Left forelimb (tissue), 1 donor: ENCODE measurements at places on chromosomes 16 and 17.

DNA sequence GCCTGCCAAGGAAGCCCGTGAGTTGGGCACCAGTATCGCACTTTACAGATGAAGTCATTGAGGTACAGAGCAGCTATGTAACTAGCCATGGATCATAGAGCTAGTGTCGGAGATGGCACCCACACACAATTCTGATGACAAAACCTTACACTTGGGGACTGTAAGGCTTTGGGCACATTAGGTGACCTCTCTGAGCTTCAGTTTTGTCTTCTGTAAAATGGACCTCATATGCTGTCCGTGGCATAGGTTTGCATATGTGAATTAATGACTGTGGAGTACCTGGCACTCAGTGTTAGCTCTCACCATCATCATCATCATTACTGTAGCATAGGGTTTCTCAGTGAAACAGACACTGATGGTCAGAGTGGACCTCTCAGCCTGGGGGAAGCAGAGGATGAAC lies 50.3 kb downstream of the CMIP start:
- no peak for DNase-seq

GRCh38 chr16:68253721-68254120 lies 8.5 kb downstream of the PLA2G15 start:
- DNase-seq = no peak

GRCh38 chr17:13024016-13024415 lies 6.2 kb upstream of the ELAC2 start:
- DNase-seq = no peak

GRCh38 chr16:50251375-50252081 lies 14.8 kb upstream of the ADCY7 start:
- DNase-seq = no peak

DNA sequence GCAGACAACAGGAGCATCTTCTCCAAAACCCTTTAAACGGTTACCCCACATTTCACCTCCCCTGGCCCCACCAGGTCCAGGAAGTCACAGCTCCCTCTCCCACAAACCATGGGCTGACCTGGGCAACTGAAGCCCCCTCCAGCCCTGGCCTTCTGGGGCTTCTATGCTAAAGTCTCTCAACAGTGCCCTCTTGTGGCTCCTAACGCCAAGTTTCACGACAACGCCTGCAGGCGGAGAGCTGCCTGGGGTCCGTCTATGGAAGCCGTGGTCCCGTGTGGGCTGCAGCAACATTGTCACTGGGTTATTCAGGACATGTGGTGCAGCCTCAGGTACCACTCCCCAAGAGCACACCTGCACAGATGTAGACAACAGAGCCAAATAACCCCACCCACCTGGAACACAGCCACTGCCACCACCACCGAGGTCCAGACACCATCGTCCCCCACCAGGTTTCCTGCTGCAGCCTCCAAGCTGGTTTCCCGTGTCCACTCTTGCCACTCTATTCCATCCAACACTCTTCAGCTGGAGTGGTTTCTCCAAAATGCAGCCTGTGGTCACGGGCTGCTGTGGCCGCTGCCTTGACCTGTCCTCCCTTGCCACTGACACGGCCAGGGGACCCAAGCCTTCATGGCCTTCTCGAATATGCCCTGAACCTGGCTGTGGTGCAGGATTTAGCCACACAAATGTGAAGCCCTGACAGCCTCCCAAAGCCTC lies 19.1 kb downstream of the C16orf95 start:
- DNase-seq = no peak

DNA sequence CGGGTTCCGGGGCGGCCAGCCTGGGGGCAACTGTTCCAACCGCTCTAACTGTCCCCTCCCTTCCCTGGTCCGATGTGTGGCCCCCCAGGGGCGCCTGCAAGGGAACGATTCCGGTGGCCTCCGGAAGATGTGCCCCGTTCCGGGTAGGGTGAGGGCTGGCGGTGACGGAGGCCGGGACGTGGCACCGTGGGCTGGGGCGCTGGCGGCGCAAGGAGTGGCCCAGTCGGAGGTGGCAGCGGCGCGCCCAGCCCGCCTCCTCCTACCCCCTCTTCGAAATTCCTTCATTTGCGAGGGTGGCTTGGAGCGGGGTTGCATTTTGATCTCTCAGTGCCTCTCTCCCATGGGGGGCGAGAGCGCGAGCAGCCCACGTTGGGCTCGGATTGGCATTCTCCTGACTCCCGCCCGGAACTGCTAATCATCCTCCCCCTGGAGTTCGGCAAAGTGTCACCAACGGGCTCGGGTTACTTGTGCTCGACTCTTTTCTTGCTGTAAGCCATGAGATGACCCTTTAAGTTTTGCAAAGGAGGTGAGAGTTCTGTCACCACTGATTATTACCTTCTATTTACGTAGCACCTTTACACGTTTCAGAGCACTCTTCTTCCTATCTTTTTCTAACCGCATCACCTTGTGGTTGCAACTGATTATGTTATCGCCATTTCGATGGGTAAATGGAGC lies 622 bp downstream of the NDEL1 start:
- peak; percentile 78 for DNase-seq

DNA sequence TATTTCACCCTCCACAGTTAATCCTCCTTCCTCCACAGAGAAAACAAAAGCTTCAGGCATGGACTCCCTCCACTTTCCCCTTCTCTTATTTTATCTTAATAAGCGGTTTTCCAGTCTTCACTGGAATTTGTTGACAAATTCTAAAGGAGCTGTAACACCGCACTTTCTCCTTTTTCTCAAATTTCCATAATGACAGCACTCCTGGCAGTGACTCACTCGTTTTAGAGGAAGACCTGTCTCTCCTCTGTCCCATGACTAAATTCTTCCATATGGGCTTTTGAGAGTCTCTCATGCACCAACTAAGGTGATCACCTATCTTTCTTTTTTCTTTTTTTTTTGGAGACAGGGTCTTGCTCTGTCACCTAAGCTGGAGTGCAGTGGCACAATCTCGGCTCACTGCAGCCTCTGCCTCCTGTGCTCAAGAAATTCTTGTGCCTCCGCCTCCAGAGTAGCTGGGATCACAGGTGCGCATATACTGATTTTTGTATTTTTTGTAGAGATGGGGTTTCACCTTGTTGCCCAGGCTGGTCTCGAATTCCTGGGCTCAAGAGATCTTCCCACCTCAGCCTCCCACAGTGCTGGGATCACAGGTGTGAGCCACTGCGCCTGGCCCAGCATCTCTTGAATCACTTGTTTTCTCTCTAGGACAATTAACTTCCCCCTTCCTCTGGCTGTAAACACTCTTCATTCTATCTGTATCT lies 7.7 kb downstream of the ITGAM start:
- DNase-seq = no peak

DNA sequence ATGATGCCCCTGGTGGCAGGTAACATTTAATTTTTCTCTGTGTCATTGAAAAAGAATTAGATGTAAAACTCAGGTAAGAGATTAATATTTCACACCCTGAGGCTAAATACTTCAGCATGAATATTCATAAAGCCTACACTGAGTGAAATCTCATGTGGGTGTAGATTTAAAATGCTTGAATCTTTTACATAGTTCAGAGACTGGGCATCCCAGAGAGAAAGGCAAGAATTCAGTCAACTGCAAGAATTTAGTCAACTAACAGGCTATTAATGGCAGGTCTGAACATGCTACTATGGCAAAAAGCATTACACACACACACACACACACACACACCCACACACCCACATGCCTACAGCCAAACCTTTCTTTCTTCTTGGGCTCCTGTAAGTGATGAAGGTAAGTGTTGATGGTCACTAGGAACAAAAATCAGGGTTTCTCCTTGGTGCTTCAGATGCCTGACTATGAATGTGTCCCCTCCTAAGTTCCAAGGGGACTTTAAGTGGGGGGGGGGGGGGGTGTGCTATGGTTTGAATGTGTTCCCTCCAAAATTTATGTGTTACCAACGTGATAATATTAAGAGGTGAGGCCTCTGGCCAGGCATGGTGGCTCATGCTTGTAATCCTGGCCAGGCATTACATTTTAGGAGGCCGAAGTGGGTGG lies 63.7 kb upstream of the PSMD7 start:
- DNase-seq = no peak

DNA sequence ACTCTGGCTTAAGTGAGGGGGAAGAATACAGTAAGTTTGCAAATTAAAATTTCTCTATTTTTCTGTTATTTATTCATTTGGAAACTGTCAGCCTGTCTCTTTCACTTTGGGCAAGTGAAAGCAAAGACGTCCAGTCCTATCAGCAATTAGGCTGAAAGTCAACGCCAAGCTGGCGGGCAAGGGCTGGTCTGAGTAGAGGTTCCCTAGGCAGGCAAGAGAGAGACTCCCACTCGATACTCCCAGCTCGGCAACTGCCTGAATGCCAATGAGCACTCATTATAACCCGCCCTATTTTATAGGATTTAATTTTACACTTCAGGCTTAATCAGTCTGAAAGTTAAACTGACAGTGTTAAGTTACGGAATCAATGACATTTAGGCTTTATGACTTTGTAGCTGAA lies 14.3 kb upstream of the SLC38A8 start:
- DNase-seq = no peak

DNA sequence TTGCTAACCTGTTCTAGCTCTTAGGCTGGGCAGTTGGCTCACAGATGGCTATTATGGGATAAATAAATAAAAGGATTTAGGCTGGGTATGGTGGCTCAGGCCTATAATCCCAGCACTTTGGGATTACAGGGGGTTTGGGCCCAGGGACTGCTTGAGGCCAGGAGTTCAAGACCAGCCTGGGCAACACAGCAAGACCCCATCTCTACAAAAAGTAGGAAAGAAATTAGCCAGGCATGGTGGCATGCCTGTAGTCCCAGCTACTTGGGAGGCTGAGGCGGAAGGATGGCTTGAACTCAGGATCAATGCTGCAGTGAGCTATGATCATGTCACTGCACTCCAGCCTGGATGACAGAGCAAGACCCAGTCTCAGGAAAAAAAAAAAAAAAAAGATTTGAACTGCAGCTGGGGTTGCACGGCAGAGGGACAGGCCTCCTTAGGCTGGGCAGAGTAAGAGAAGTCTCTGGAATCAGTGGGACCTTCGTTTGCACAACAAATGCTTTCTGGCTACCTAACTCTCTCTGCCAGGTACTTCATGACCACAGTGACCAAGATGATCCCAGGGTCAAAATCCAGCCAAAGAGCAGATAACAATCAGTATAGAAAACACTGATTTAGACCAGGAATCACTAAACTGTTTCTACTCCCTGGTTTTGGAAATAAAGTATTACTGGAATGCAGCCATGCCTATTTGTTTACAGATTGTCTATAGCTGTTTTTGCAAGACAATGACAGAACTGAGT lies 6.8 kb downstream of the RUSF1 start:
- DNase-seq = no peak

DNA sequence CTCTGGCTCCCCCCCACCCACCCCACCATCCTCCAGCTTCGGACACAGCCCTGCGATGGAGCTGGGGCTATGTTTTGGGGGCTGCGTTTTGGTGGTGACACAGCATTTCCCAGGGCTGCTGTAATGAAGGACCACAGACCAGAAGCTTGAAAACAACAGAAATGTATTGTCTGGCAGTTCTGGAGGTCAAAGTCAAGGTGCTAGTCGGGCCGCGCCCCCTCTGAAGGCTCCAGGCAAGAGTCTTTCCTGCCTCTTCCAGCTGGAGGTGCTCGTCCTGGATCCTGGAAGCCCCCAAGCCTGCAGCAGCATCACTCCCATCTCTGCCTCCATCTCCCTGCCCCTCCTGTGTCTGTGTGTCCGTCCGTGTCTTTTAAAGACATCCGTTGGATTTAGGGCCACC lies 50.8 kb downstream of the TBC1D16 start:
- DNase-seq = no peak

DNA sequence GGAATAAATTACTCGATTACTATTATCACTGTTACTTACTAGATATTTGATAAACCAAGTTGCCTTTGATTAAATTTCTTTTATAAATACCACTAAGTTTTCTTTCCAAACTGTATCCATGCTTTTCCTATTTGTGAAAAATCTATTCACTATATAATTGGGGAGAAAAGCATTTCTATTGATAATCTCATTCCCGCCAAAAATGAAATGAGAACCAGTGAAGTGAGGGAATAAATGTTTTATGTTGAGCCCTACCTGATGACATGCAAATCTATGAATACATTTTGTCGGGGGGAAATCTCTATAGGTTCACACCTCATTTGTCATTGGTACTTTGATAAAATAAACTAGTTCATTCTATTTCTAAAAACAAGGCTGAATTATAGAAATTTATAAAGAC lies 15.7 kb downstream of the BRIP1 start:
- no peak for DNase-seq

GRCh38 chr17:30821871-30822723 lies 2.4 kb downstream of the CRLF3 start:
- DNase-seq = no peak

GRCh38 chr16:46629331-46630219 lies 8.4 kb upstream of the SHCBP1 start:
- DNase-seq = no peak

- DNase-seq = peak; percentile 23
Observed at GRCh38 chr17:82933911-82934310, 94.1 kb upstream of the ZNF750 start.

GRCh38 chr16:56708525-56709442 lies 21.1 kb upstream of the NUP93 start:
- no peak for DNase-seq

GRCh38 chr16:81429045-81429521 lies 15.5 kb upstream of the CMIP start:
- no peak for DNase-seq

DNA sequence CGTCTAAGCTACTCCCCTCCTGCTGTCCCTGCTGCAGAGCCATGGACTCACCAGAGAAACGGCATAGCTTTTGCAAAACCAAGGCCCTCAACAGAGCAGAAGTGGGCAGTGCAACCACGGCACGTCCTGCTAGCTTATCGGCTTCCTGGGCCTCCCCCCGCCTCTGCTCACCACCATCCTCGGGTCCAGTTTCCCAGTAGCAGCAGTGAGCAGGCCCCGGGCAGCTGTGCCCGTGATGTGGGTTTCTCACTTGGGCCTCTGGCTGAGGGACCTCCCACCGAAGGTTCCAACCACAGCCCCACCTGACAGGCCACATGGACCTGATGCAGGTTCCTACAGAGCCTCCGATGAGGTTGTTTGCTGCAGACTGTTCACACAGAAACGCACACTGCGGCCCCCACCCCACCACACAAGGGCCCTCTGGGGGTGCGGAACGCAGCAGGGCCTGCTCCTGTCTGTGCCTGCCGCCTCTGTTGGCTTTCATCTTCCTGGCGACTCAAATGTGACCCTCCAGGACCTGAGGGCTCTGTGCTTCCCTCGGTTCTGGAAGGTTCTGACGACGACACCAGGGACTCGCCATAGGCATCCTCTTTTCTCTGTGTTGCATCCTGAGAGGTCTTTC lies 24.8 kb downstream of the PDIA2 start:
- DNase-seq = no peak

DNA sequence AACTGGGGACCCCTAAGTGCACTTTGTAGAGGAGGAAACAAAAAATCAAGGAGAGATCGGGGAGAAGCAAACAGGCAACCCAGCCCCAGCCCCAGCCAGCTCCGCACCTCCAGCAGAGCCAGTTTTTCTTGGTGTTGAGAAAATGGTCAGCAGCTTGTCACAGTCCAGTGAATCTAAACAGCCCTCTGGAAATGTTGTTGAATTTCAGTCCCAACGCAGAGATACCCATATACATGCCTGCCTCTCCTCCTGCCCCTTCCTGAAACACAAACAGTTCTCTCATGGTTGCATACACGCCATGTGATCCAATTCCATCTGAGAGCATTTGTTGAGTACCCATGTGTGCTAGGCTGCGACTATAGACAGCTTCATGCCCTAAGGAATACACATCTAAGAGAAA lies 42.4 kb upstream of the LHX1 start:
- no peak for DNase-seq

GRCh38 chr16:83305092-83305491 lies 502.7 kb upstream of the HSBP1 start:
- DNase-seq = no peak
